ENCODE measurements at places on chromosomes 4 and X.

GRCh38 chr4:88618782-88619485 lies 26.7 kb downstream of the HERC3 start:
- no peak for DNase-seq

GRCh38 chrX:17471861-17472260 lies 96.9 kb downstream of the NHS start:
- no peak for DNase-seq

DNA sequence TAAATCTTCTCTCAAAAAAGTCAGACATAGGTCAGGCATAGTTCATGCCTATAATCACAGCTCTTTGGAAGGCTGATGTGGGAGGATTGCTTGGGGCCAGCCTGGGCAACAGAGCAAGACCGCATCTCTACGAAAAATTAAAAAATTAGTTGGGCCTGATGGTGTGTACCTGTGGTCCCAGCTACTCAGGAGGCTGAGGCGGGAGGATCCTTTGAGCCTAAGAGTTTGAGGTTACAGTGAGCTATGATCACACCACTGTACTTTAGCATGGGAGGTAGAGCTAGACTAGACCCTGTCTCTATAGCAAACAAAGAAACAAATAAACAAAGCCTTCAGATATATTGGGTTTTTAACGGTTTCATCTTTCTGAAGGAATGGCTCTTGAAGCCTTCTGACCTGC lies 62.2 kb downstream of the DIPK2B start:
- DNase-seq, result no peak

DNA sequence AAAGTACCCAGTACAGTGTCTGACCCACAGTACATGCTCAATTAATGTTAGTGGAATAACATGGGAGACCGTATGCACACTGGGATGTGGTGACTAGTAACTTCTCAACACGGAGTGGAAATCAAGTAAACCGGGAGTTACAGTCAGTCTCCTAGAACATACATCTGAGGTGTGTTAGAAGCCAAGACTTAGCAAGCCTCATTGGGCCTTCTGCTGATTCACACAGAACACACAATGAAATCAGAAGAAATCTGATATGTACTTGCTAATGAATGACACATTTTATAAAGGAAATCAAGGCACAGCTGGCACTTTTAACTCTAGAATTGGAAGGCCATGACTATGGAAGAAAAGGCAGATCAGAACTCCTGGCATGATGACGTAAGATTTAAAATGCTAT lies 13.0 kb downstream of the TRAPPC2 start:
- no peak for DNase-seq

- no peak for DNase-seq
These were observed 1.7 kb downstream of the PDGFRA start for GRCh38 chr4:54230484-54231418.

- no peak for DNase-seq
These were observed 170.5 kb downstream of the AREG start for GRCh38 chr4:74615411-74615810.
